Left lung (tissue), 14 donors: ENCODE measurements at places on chromosomes 1 and 21. TPM values are rescaled to one million over a fixed set of nuclear protein-coding genes. Genes with fewer than 3 reads are reported as not detected.

- no peak for DNase-seq
Measured at GRCh38 chr1:4253935-4254334, 353.9 kb upstream of the C1orf174 start.

DNA sequence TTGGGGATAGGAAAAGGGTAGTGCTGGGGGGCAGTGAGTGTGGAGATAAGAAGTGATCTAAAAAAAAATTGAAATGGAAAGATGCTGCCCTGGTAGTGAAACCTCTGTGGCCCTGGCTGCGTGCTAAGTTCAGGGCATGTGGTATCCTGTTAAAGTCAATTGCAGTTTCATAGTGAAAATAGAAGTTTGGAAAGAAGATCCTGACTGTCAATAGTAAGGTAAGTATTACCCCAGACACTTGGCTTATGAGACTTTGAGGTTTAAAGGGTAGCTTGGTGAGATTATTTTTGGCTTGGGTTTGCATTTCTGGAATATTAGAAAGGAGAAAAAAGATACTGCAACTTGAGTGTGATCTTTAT lies 6.8 kb downstream of the ARID1A start:
- no peak for DNase-seq

DNA sequence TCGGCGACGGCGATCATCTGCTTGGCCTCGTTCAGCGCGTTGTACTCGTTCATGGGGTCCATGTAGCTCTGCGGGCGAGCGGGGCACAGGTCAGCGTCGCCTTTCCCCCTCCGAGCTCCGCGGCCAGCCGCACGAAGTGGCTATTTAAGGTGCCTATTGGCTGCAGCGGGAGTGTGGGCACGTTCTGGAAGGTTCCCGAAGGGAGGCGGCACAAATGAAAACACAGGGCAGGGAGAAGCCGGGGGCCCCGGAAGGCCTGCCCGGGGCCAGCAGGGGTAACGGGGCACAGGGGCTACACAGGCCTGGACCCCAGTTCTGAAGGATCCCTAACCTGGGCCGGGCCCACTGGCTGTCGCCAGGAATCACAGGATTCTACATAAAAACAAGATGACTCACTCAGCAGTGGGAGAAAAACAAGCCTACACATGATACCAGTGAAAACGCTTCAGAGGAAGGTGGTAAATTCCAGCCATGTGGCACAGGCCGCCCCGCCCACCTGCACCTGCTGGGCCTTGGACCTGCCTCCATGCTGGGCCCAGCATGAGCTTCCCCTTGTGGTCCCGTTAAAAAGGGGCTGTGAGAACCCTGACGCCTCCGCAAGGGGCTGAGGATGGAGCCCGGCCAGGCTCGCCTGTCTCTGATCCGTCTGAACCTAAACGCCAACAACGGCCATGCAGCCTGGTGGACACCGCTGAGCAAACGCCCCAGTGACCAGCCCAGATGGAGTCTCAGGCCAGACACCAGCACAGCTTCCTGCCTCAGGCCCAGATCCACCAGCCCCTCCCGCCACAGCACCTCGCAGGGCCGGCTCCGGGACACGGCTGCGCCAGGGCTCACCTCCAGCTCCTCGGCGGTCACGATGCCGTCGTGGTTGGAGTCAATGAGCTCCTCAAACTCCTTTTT lies 3.9 kb upstream of the TNFRSF4 start:
- no peak for DNase-seq

PCP4 gene
- 6.6 TPM for polyA plus RNA-seq

CDCA8 gene
- polyA plus RNA-seq, result 12.9 TPM
